Non-pigmented ciliary epithelial cell (primary cell): ENCODE measurements at places on chromosomes 3 and 15.

DNA sequence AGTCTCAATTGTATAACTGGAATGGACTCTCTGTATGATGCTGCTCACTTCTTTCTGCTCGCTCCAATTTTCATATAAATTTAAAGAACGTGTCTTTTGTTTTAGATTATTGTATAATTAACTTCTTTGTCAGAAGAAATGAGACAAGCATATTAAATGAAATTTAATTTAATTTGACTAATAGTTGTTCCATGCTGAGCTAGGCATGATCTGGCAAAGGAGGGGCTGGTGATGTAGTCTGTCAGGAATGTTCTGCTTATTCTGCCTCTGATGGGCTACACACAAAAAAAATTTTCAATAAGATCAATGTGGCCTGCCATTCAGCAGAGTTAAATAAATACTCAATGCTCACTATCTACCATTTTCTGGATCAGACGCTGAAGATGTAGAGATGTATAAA lies 208.4 kb upstream of the CD96 start:
- no peak for DNase-seq

DNA sequence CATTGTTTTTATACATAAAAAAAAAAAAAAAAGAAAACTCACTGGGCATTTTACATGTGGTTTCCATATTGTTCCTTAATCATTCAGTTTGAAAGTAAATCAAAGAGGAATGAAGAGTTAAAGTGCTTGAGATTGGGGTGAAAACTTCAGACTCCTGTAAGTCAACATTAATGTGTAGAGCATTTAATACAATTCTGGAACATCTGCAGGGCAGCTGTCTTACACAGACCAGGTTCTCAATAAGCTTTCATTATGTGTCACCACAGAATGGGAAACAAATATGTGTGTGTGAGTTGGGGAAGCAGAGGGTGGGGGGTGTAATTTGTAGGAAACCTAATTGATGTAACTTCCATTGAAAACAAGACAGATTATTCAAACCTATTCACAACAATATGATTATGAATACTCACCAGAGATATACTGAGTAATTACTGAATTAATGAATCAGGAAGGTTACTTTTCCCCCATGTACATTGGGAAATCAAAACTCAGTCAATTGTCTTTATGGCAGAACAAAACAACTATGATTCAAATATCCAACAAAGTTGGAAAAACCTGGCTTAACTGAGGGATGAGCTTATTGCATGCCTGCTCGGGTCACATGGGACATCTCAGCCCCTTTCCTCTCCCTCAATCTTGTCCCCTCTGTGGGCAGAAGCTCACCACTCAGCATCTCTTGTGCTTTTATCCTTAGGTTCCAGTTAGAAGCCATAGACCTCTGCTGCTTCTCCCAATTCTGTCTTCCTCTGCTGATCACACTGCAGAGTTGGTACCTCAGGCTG lies 281.2 kb upstream of the THBS1 start:
- DNase-seq = no peak

DNA sequence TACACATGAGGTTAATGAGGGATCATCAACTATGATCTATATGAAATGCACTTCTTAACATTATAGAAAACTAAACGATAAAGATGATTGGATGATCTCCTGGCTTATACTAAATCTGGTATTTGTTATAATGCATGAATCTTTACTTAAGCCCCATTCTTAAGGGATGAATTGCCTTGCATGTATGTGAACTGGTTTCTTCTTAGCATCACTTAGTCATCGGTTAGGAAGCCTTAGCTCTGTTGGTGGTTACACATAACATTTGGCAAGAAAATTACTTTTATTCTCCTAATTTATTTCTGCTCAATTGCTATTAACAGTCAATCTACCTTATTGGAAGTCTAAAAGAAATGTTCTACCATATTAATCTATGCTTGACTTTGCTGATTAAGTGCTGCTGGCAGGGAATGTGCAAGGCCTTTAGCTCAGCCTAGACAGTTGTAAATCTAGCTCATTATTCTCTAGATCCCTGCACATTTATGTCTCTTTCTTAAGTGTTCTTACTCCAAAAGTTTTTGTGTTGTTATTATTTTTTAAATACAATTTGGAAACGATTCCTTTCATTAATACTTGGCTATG lies 356.0 kb downstream of the ZPLD1 start:
- DNase-seq = peak; percentile 55

GRCh38 chr15:33608714-33609113 lies 297.9 kb downstream of the RYR3 start:
- DNase-seq = no peak

DNA sequence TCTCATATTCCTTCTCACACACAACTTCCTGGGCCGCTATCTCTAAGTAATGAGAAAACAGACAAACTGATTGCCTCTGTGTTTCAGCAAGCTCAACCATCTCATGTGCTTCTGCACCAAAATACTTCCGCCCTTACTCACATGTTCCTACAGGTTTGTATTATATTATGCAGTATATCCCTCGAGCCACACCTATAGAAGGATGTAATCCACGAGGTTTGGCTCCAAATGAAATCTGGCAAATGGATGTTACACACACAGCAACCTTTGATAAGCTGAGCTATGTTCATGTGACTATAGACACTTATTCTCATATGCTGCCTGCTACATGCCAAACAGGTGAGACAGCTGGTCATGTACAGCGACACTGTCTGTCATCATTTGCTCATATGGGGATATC lies 22.6 kb downstream of the CCRL2 start:
- no peak for DNase-seq

DNA sequence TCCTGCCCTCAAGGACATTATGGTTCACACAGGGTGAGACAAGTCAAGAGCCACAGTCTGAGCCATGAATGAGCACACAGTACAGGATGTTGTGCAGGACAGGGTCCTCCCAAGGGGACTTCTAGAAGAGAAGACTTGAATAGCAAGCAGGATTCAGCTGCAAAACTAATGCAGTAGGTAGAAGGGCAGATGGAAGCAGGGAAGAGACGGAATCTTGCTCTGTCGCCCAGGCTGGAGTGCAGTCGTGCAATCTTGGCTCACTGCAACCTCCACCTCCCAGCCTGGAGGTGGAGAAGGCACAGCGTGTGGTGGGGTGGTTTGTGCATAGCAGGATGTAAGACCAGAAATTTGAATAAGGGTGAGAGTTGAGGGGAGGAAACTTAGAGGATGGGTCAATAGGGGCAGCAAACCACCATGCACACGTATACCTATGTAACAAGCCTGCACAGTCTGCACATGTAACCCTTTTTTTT lies 8.0 kb downstream of the BCL2L10 start:
- DNase-seq = no peak

DNA sequence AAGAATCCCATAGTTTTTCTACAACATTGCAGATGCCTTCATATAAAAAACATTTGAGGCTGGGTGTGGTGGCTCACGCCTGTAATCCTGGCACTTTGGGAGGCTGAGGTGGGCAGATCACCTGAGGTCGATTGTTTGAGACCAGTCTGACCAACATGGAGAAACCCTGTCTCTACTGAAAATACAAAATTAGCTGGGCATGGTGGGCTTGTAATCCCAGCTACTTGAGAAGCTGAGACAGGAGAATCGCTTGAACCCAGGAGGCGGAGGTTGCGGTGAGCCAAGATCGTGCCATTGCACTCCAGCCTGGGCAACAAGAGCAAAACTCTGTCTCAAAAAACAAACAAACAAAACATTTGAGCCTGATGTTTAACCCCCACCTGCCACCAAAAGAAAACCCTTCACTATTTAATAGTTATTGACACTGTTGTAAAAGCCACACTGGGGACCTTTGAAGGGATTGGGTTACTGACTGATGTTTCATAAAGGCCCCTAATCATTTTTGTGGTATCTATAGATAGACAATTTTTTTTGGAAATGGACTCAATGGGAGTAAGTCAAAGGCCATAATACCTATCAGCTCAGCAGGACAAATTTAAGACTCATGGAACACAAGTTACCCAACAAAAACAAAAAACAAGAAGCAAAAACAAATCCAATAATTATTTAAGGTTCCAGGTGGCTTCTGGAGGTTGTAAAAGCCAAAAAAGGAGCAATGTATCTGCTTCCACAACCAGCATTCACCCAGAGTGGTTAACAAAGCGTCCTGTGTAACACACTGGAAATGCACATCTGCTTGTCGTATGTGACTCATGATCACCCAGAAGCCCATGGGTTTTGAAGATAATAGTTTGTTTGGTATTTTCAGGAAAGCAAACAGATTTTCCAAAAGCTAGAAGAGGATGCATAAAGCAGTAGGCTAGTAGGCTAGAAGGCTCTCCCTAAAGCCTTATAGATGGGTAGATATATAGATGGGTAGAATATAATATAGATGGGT lies 41.2 kb downstream of the CDCP1 start:
- no peak for DNase-seq

GRCh38 chr3:89238846-89239245 lies 131.4 kb downstream of the EPHA3 start:
- DNase-seq = no peak

- no peak for DNase-seq
These were observed 28.2 kb downstream of the TGM4 start for GRCh38 chr3:44902628-44903027.

DNA sequence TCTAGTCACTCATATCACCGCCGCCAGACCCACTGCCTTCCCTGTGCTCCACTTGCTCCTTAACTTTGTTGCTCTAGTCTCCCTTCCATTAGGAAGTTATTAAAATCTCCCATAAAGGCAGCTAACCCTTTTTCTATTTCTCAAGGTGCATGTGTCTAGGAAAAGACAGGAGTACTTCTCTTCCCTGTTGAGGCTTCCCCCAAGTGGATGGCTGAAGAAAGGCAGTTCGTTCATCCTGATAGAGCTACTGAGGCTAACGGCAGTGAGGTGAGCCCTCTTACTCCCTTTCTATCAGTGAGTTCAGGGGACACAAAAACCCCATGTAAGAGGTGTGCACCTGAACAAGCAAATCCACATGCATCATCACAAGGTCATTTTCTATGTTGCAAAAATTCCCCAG lies 397.8 kb downstream of the IGSF11 start:
- no peak for DNase-seq

- no peak for DNase-seq
These were observed 258.1 kb downstream of the ERC2 start for GRCh38 chr3:56209982-56210751.

DNA sequence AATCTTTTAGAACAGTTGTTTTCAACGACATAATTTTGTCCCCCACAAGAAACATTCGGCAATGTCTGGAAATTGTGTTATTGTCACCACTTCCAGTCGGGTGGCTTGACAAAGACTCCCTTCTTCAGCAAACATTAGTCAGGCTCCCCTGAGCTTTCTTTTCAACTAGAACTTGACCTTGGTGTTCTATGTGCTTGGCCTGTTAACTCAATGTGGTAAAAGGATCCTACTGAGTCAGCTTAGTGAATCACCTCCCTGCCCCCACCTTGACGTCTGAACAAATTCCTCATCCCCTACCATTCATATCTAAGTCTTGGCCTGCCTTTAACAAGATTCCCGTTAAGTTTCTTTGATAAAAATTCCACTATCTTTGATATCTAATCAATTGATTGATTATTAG lies 465.0 kb upstream of the ROBO1 start:
- DNase-seq = peak; percentile 94

GRCh38 chr3:150925751-150926201 lies 20.5 kb upstream of the MINDY4B start:
- no peak for DNase-seq

DNA sequence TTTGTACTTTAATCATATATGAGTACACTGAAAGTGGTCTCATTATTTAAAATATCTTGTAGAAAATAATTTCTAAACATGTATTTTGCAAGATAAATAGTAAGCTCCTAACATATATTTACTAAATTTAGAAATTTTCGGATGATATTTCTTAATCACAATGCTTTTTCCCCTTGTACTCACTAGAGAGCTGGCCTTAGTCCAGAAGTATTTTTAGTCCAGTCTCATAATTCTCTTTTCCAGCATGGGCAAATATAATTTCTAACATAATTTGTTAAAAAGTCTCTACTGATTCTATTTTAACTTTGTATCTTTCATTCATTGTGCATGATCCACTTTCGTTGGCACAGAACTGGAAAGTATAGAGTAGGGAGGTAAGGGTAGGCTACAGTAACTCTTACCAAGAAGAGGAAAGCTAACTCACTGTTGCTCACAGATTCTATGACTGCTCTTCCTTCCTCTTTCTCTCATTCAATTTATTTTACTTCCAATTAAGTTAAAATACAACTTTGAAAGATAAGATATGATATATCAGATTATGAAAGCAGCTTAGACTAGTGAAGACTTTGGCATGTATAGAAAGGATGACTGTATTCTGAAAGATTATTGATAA lies 39.3 kb downstream of the FGF7 start:
- no peak for DNase-seq

GRCh38 chr15:29480278-29480677 lies 210.7 kb upstream of the NSMCE3 start:
- DNase-seq = no peak

DNA sequence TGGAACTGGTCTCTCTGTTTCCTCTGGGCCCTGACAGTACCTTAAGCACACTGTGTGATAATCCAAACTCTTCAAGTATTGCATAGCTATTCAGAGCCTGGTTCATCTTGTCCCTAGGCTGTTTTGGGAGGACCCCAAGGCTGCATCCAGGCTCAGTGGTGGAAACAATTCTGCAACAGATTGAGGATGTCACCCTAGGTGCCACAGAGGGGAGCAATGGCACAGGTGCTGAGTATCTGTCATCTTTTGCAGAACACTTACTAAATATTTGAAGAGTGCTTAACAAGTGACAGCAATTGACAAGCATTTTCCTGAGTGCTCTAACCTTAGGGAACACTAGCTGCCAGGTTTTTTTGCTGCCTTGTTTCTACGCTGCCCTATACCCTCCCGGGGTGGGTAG lies 27.8 kb downstream of the STARD5 start:
- DNase-seq = no peak

DNA sequence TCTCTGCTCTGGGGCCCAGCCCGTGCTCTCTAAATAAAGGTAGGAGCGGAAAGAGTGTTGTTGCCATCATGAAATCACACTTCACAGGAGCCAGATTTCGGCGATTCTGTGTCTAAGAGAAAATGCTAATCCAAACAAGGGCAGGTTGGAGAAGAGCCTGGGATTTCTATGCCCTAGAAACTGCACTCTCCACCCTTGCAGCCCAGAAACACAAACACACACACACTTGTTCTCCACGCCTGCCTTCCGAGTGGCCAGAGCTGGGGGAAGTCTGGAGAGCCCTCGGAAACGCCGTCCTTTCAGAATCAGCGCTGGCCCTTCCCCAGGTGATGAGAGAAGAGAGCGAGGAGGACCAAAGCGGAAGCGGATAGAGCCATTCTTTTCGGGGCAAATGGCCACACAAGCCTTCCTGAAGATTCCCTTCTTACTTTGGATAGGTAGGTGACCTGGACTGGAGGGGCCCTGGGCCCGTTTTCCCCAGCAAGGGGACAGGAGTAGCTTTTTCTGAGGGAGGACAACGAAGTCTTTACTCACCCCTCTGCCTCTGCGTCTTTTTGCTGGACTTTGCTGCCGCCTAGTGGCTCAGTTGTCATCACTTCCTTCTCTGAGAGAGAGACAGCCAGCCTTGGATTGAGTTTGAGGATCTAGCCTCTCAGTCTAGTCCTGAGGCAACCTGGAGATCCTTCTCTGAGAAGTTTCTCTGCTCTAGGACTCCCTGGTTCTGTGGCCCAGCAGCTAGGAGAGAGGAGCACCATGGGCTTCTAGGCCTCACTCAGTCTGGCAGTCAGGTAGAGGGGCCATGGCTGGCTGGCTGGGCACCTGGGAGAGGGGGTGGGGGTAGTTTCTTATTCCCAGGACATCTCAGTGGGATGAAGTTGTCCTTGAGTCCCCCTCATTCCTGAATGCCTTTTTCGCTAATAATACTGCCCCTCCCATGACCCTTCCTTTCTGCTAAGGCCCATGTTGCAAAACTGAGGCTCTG lies 37.7 kb downstream of the SENP8 start:
- DNase-seq = peak; percentile 42

GRCh38 chr3:189507856-189508255 lies 123.3 kb upstream of the TP63 start:
- DNase-seq = no peak
